ENCODE measurements at places on chromosomes 1 and 21.

DNA sequence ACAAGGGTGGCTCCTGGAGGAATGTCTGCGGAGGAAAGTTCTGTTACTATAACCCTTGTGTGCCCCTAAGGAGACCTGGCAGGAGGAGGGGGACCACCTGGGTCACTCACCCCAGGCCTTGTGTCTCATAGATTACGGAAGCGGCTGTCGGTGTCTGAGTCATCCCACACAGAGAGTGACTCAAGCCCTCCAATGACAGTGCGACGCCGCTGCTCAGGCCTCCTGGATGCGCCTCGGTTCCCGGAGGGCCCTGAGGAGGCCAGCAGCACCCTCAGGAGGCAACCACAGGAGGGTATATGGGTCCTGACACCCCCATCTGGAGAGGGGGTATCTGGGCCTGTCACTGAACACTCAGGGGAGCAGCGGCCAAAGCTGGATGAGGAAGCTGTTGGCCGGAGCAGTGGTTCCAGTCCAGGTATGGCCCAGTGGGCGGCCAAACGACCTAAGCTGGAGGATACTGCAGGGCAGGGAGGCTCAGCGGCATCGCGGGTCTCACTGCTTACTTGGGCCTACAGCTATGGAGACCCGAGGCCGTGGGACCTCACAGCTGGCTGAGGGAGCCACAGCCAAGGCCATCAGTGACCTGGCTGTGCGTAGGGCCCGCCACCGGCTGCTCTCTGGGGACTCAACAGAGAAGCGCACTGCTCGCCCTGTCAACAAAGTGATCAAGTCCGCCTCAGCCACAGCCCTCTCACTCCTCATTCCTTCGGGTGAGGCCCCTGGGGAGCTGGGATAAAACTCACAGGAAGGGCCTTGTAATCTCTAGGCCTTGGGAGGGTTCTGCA, 101.4 kb downstream of the PIK3R3 start:
- peak; percentile 53 for DNase-seq

DNA sequence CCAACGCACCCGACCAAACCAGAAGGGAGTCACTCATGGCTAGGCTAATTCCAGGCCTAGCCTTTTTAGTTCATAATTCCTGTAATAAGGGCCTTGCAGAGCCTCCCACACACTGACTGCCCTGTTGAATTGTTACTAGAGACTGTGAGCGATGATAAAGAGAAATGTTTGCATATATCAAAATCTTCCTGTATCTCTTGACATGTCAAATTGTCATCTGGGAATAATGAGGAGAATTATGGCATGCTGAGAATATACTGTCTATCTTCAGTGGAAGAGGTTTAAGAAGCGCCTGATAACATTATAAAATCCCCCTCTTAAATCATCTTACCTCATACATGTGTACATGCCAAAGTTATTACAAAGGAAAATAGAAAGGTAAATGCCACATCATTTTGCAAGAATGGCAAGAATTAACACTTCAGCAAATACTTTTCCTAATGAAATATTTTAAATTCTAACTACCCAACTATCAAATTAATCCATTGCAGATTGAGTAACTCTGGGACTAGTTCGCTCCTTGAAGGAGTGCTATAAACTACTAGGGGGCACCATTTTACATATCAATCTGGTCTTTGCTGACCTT, 144.1 kb downstream of the CENPF start:
- no peak for DNase-seq

DNA sequence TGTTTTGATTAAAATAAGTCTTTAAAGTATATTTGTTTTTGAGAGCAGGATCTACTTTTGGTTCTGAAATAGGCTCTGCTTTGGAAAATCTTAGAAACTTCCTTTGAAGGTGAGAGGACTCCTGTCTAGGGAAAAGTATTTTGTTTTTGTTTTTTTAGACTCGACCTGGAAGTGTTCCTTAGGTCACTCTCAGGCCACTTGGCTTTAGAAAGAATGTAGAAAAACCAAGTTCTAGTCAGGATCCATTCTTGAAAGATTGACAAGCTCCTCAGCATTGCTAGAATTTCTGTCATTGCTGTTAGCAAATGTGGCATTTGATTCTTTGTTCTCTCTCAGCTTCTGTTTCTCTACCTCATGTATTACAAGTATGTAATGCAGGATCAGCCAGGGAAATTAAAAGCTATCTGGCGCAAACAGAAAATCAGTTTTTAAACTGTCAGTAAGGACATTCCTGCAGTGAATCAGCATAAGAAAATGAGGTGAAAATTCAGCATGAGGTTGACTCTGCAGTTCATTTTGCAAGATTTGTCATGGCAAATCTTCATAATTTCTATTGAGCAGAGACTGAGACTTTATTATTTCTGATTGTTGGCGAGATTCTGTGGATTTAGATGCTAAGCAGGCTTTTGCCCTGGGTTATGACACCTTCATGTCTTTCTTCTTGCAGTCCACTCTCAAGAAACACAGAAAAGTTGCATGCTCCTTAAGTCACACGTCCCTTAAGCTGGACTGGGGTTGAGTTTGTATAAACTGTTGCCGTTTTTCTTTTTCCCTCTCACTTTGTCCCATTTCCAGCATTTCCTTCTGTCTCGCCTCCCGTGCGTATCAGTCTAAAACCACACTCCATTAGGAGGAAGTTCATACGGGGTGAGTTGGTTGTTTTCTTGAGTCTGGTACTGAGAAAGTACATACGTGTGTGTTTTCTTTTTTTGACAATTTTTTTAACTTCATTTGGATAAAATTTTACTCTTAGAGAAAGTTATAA, 12.6 kb downstream of the NTPCR start:
- DNase-seq = no peak

- DNase-seq = no peak
Observed at GRCh38 chr1:43446388-43446740, 7.4 kb downstream of the HYI start.

- DNase-seq = peak; percentile 7
Observed at GRCh38 chr21:14567331-14568279, 21.5 kb upstream of the SAMSN1 start.

GRCh38 chr1:94413311-94413710, 4.9 kb upstream of the ABCD3 start:
- DNase-seq = no peak

- DNase-seq = peak; percentile 43
Observed at GRCh38 chr1:92882819-92883218, 51.0 kb downstream of the RPL5 start.

DNA sequence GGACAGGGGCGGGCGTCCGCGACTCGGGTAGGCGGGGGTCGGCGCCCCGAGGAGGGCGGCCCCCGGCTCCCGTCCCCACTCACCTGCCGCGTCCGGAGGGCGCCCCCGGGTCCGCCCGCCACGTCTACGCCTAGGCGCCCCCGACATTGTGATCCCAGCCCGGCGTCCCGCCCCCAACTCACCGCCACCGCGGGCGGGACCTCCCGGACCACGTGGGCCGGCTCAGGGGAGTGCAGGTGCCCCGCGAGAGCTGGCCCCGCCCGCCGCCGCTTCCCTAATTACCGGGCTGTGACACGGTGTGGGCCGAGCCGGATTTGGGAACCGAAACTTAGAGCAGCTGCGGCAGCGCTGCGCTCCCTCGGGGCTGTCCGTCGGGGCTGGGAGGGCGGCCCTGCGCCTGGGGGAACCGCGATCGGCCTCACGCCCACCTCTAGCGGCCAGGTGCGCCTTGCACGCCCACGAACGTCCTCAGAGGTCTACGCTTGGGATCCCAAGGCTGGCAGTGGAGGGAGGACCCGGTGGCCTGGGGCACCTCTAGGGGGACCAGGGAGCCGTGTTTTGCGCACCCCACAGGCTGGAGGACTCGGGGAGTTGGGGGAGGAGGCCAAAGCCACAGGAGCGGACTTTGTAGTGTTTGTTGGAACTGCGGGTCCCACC, 521 bp upstream of the NADK start:
- DNase-seq = peak; percentile 84

GRCh38 chr1:192936313-192937018, 122.7 kb downstream of the UCHL5 start:
- DNase-seq = no peak

DNA sequence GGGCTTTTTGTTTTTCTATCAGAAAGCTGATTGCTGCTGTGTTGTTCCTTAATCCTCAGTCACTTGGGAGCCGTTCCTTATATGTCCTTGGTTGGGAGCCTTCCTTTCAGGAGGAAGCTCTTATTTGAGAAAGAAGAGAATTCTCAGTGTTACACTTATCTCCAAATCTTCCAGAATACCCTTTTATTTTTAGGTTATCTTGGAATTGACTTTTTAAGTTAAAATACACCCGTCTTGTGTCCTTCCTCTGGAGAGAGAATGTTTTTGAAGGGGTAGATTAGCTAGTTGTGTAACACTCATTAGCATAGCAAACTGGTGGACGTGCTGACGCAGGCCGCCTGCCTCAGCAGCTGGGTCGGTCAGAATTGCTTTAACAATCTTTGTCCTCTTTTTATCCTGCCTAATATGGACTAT, 42.1 kb downstream of the LRRC8B start:
- DNase-seq = peak; percentile 54

Measured in epithelial cell of esophagus (primary cell).